Cardiac septum (tissue), 1 donor: ENCODE measurements at places on chromosomes 2 and 18. TPM values are rescaled to one million over a fixed set of nuclear protein-coding genes. Genes with fewer than 3 reads are reported as not detected.

GRCh38 chr2:134745023-134745422, 26.2 kb upstream of the TMEM163 start:
- DNase-seq, result no peak

CD226 gene
- 2.4 TPM for total RNA-seq

GRCh38 chr2:178241844-178242551, 47.7 kb downstream of the OSBPL6 start:
- DNase-seq, result no peak

ALPG gene
- not detected for total RNA-seq

GRCh38 chr18:49862656-49863385, 49.5 kb upstream of the ACAA2 start:
- no peak for DNase-seq

GRCh38 chr2:206266130-206267125, 8.0 kb upstream of the ZDBF2 start:
- DNase-seq, result no peak

KCNJ3 gene
- 3.4 TPM for total RNA-seq

RPRM gene
- total RNA-seq, result not detected

GRCh38 chr2:323035-323434, 35.1 kb upstream of the ALKAL2 start:
- no peak for DNase-seq

DNA sequence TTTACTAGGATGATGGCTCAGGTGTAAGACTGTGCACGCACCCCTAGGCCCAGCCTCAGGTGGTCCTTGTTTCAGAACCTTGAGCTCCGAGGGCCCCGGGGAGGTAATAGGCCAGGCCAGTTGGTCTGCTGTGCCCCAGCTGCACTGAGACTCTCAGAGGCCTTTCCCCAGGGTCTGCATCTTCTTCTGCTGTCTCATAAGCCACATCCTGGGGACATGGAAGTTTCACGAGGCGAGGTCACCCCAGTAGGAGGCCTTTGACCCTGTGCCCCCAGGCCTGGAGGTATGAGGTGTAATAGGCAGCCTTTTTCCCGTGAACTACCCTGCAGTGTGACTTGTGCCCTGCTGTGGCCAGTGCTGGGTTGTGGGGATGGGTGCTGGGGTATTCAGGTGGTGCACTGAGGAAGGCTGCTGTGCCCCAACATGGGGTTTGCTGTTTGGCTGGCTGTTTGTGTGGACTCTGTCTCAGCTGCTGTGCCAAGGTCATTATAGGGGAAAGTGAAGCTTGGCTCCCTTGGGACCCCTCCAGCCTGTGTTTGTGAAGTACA, 6.9 kb downstream of the OXER1 start:
- no peak for DNase-seq

DNA sequence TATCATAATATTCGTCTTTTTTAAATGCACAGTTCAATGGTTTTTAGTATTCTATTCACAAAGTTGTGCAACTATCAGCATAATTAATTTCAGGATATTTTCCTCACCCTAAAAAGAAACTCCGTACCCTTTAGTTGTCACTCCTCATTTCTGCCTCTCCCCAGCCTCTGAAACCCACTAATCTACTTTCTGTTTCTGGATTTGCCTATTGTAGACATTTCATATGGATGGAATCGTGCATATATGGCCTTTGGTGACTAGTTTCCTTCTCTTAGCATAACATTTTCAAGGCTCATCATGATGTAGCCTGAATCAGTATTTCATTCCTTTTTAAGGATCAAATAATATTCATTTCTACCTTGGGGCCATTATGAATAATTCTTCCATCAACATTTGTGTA, 18.5 kb downstream of the NEURL3 start:
- no peak for DNase-seq

GRCh38 chr2:121588357-121588756, 57.7 kb downstream of the RNU4ATAC start:
- DNase-seq, result no peak

GRCh38 chr18:250685-251084, 17.2 kb downstream of the THOC1 start:
- no peak for DNase-seq
